Activated CD8-positive, alpha-beta memory T cell treated with anti-CD3 and anti-CD28 coated beads for 4 hours (primary cell): ENCODE measurements at places on chromosomes 4 and X.

DNA sequence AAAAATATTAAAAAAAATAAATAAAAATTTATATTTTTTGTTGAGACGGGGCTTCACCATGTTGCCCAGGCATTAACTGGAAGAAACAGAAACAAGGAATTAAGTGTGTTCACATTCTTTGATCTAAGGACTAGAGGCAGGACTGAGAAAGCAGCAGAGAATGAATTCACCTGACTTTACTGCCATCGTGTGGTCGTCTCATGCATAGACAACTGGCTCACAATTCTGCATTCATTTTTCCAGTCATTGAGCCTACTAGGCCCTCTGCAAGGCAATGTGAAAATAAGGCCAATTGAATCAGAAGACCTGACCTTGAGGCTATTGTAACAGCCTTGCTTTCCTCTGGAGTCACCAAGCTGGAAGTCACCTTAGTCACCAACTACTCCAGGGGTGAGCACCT is 37.4 kb downstream of the LHFPL1 start:
- no peak for DNase-seq

- no peak for DNase-seq
Observed at GRCh38 chrX:135572436-135572835, 52.0 kb downstream of the INTS6L start.

DNA sequence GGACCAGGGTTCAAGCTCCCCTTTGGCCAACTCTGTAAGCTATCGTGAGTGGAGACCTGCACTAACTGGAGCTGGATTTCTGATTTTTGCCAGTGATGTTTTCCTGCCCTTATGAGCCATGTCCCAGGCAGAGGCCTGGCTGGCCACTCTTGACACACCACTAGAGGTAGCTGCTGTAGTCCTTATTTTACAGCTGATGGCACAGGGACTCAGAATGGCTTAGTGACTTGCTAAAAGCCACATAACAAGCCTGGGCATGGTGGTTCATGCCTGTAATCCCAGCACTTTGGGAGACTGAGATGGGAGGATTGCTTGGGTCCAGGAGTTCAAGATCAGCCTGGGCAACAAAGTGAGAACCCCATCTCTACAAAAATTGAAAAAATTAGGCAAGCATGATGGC is 33.4 kb downstream of the CYTL1 start:
- no peak for DNase-seq

DNA sequence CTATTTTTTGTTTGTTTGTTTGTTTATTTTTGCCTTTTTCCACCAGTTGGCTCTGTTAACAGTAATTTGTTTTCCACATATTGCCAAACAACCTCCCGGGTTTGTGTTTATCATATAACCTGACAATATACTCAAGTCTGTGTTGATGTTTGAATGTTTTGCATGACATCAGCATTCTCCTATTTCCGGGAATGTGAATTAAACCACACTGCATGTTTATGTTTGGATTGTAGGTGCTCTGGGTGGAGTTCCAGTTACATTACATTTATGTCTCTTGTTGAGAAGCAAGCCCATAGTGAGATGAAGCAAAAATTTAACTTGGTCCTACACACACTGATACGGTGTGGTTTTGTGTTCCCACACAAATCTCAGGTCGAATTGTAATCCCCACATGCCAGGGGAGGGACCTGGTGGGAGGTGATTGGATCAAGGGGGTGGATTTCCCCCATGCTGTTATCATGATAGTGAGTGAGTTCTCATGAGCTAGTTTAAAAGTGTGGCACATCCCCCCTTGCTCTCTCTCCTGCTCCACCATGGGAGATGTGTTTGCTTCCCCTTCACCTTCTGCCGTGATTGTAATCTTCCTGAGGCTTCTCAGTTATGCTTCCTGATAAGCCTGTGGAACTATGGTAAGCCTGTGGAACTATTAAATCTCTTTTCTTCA is 54.4 kb upstream of the CLNK start:
- DNase-seq: no peak

- DNase-seq: no peak
Observed at GRCh38 chr4:187417721-187418120, 577.9 kb upstream of the ZFP42 start.
